ENCODE measurements at places on chromosomes 7 and 10.

GRCh38 chr10:91410638-91411371 is 661 bp downstream of the HECTD2 start:
- no peak for DNase-seq

DNA sequence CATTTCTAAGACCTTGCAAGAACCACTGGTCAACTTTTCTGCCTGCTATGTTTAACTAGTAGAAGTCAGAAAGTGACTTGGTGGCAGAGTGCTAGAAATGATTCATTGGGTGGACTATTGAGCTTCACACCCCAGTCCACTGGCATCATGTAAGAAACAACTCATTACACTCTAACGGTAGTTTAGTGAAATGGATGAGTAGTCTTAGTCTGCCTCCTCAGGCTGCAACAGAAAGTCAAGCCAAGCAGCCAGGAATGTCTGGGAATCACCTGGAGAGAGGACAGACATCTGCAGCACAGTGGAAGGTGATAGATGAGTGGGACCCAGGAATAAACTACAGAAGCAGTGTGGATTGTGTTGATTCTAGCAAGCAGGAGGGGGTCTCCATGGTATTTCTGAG is 125.4 kb downstream of the AUTS2 start:
- DNase-seq = no peak

DNA sequence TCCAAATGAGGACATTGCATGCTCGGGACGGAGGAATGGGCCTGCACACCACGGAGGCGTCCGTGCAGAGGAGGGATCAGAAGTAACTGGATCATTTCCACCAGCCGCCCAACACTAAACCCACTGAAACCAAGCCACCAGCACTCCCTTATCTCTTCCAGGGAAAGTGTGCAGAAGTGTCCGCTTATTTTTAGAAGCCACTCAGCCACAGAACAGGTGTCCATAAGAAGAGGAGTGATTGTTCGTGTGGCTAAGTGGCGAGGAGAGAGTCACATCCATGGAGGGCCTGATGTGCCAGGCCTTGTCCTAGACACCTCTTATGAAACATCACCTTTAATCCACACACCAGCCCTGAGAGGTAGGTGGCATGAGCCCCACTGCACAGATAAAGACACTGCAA is 407.9 kb upstream of the NPVF start:
- DNase-seq = no peak

GRCh38 chr7:117036836-117037235 is 83.5 kb downstream of the ST7 start:
- no peak for DNase-seq

- no peak for DNase-seq
These were observed 589 bp downstream of the LDB1 start for GRCh38 chr10:102119417-102120141.

- no peak for DNase-seq
These were observed 47.3 kb downstream of the ARHGAP22 start for GRCh38 chr10:48557511-48558123.

DNA sequence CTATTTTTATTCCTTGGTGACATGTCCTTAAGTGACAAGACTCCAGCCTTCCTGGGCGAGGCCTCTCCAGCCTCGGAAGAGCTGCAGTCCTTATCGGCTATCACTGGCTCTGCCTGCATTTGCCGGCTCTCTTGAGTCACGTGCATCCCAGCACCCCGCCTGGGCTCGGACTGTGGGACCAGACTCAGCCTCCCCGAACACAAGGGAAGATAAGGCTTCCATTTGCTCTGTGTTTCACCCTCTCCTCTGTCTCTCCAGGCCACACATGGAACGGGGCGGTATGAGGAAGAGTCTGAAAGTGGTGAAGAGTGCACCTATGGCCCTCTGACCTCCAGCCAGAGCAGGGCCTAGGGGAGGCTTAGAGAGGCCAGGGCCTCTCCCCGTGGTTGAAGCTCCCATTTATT is 4.7 kb downstream of the GDF2 start:
- no peak for DNase-seq

DNA sequence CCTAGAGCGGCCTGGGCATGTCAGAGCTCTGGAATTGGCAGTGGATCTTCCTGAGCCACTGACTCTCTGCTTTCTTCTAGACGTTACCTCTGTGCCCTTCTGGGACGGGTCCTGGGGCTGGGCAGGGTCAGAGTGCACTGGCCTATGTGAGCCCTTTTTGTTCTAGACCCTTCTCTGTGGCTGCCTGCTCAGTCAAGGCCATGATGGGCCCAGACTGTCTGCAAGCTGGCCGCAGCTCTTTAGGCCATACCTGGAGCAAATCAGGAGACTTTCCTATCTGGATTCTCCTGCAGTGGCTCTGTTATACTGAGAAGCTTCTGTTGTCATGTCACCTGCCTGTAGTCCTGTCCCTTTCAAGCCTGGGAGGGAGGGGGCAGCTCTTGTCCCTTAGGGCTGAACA is 70.1 kb downstream of the ADCY1 start:
- DNase-seq = no peak

DNA sequence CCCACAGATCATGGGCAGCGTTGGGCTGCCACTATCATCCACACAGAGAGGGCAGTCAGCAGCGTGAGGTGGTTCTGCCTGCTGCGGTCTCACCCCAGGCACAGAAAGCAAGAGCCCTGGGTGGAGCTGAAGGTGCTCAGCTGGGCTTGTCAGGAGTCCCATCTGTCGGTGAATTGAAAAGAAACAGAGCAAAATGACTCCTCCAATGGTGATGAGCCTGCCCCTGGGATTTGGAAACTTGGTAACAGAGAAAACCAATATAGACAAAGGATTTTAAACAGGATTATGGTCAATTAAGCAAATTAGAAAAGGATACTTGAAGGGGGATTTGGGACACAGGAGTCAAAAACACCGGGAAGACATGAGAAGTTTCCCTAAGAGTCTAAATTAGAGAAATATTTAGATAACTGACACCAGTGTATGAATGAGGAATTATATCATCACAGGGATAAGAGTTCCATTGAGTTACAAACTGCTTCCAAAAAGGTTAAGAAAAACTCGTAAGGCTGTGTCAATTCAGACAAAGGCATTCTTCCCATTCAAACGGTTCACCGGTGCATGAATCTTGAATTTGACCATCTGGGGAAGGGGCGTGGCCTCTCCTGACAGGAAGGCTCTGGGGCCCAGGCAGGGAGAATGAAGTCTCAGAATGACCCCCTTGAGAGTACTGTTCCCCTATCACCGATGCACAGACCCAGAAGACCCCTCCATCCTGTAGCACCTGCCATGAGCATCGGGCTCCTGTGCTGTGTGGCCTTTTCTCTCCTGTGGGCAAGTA is 70.0 kb upstream of the PRSS58 start:
- DNase-seq = no peak

- DNase-seq = no peak
These were observed 1.1 kb upstream of the TRIP6 start for GRCh38 chr7:100865938-100866728.

All from stimulated activated CD8-positive, alpha-beta memory T cell treated with anti-CD3 and anti-CD28 coated beads, Interleukin-15, amount 100 ng/mL, for 24 hours (primary cell).